ENCODE measurements at places on chromosomes 16 and 17.

- no peak for DNase-seq
These were observed 80.7 kb downstream of the PLD6 start for GRCh38 chr17:17125136-17126084.

DNA sequence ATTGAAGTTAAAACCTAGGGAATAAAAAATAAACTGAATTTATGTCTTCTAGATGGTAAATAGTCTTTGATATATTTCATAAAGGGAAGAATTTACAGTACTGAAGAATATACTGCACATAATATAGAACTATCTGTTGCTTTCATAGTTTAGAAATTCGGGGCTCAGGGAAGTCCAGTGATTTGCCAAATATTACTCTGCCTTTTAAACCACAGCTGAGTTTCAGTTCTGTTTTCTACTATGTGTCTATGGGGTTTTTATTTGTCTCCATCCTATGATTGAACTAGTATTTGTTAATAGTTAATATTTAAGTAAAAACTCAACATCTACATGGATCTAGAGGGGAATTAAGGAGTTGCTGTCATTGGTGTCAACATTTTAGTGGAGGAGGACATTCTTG, 715.0 kb upstream of the CDH8 start:
- no peak for DNase-seq

DNA sequence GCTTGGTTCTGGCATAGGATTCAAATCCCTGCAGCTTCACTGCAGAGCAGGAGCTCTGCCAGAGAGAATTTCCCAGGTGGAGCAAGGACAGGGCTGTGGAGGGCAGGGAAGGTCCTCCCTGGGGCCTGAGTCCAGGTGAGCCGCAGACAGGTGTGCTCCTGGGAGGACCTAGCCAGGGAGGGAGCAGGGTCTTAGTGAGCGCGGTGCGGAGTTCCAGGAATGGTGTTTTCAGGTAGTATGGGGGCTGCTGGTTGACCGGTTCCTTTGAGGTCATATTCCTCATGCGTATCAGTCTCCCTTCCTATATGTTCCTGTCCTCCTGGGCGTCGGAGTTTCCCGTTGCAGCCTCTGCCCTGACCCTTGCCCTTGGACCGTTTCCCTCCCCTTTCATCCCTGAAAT, 813.3 kb downstream of the KCNJ18 start:
- DNase-seq = no peak

GRCh38 chr16:83542491-83542890, 265.3 kb upstream of the HSBP1 start:
- DNase-seq = no peak

DNA sequence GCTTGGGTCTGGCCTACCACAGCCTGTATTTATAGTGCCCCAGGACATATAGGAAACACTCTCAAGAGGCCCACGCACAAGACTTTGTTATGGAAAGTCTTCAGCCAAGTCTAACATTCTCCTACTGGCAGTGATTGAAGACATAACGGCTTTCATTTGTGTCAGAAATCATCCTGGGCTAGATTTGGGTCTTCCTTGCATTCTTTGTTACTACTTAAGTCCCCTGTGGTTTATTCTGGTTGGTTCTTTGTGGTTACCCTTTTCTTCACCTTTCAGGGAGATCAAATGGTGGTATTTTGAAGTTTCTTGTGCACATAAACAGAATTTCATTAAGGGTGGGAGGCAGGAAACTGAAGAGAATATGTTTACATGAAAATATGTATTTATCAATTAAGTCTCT, 37.7 kb downstream of the REXO5 start:
- DNase-seq = no peak

GRCh38 chr17:11081342-11081741, 159.7 kb upstream of the SHISA6 start:
- DNase-seq = no peak

GRCh38 chr17:47218896-47219430, 9.8 kb downstream of the MYL4 start:
- no peak for DNase-seq

GRCh38 chr16:53061701-53062159, 6.9 kb downstream of the CHD9 start:
- DNase-seq = peak; percentile 74

- no peak for DNase-seq
These were observed 49.1 kb downstream of the TNRC6C start for GRCh38 chr17:78007647-78008046.

DNA sequence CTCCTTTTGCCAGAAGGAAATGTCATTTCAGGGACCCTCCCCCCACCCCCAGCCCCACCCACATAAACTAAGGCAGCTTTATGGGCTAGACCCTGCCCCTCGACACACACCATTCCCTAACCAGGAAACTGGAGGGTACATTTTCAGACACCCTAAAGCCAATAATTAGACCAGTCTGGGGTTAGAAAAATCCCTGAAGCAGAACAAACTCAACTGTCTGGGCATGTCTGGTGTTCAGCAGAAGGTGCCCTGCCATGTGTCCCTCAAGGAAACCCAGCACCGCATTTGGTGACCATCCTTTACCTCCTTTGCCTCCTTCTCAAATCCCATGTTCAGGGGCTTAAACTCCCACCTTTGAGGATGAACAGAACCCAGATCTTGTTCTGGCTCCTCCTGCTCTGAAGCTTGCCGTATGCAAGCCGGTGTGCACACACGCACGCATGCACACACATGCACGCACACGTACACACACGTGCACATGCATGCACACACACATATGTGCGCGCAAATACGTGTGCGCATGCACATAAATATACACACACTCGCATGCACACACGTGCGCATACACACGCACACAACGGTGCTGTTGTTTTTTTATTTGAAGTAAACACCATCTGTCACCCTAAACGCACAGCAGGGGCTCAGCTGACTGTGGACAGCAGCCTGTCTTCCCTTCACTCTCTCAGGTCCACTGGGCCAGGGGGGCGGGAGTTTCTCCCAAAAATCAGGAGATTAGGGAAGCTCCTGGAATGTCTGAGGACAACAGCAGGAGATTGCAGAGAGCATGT, 156.8 kb upstream of the TNRC6C start:
- no peak for DNase-seq

- peak; percentile 32 for DNase-seq
These were observed 1.0 kb upstream of the ENDOV start for GRCh38 chr17:80413771-80414507.

DNA sequence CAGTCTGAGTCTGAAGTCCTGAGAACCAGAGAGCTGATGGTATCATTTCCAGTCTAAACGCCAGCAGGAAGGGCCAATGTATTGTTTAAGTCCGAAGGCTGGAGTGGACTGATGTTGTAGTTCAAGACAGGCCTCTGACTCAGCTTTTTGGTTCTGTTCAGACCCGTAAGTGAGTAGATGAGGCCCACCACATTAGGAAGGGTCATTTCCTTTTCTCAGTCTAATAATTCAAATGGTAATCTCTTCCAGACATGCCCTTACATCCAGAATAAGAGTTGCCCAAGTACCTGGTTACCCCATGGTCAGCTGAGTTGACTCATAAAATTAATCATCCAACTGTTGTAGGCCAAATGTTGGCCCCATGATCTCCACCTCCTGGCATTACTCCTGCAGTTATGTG, 442.6 kb upstream of the HSBP1 start:
- DNase-seq = no peak

DNA sequence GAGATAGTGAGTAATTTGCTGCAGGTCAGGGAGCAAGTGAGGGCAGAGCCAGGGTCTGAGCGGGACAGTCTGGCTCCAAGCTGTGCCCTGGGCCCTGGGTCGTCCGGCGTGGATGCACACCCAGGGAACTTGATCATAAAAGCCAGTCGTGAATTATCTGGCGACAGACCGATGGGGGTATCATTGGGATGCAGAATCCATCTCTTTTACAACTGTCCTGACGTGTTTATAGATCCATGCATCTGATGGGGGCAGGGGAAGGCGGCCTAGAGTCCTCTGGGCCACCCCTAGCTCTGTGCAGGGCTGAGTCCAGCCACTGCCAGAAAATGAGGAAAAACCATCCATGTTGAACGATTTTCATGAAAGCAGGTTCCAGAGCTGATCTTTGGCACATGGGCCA, 332.8 kb downstream of the C16orf95 start:
- DNase-seq = no peak

GRCh38 chr16:86466696-86467406, 43.5 kb upstream of the FOXF1 start:
- no peak for DNase-seq

- no peak for DNase-seq
These were observed 216.8 kb upstream of the RPL38 start for GRCh38 chr17:73986641-73987177.

DNA sequence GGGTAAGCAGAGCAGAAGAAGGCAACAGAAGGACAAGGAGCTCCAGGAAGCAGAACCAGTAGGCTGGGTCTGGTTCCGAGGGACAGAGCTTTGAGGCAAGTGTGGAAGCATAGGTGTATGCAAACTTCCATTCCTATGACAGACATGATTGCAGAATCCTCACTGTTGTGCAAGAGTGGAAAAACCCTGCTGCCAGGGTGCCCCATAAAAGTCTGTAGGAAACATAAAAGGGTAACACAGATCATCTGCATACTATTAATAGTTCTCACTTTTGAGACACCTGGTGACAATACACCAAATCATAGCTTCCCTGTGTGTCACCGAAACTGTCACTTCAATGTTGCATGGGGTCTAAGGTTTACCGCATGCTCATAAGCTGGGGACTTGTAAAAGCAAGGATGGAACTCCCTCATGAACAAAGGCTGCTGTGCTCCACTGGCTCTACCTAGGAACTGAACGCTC, 39.7 kb downstream of the ARHGAP17 start:
- no peak for DNase-seq

DNA sequence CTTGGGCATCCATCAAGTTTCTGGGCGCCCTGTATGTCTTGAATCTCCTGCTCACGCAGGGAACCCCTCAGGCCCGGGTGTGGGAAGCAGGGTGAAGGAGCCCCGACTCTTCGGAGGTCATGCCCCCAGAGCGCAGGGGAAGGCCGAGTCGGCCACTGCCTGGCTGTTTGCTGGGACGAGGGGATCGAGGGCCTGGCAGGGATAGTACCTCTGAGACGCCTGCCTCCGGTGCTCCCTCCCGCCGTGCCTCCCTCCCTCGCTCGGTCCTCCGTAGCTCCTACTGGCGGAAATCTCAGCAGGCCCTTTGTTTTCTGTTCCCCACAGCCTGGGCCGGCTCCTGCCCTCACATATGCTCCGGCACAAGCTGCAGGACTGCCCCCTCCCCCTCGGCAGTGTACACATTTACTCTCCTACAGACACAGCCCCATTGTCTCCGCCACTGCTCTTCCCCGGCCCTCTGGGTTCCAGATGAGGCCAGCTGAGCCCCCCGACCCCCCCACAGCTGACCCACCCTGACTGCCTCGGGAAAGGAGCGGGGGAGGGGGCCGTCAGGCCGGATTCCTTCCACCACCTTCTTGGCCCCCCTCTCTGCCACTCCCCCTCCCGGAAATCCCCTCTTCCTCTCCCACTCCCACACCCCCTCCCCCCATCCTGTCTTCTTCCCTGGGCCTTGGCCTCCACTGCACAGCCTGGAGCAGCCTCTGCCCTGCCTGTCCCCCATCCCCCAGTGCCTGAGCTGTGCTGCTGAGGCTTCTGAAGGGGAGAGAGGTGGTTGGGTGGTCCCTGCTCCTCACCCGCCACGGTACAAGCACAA, 1.4 kb downstream of the TRAF4 start:
- peak; percentile 45 for DNase-seq

GRCh38 chr16:68116256-68116867, 31.2 kb downstream of the NFATC3 start:
- DNase-seq = peak; percentile 42

DNA sequence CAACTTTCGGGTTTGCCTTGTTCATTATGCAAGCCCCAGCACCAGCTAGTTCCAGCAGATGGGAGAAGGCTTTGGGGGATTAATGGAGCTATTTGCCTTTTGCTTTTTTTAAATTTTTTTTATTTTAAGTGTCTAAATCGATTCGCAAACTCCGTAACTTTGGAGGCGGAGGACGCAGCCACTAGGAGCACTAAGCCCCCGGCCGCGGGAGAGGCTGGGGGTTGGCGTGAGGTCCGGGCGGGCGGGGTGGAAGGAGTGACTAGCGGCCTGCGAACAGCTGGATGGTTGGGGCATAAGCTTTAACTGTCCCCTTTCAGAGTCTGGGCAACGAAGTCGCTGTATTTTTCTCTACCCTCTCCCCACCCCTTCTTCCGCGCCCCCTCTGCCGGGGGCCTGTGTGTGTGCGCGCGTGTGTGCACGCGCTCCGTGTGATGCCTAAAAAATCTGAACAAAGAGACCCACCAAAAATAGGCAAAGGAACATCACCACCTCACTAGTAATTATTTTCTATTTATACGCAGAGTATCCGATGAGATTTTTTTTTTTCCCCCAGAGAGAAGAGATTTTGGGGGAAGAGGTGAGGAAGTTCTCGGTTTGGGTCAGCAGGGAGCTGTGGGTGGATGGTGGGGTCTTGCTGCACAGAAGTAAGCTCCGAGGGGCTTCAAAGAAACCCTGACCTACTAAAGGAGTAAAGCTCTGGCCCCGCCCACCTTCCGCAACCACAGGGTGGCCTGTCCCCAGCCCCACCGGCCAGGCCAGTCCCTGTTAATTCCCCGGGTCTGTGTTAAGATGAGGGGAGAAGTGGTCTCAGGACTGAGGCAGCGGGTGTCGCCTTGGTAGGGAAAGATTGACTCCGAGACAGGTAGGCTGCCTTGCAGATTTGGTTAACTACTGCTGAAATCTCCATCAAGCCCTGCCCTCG, 2.3 kb downstream of the SHISA9 start:
- no peak for DNase-seq

DNA sequence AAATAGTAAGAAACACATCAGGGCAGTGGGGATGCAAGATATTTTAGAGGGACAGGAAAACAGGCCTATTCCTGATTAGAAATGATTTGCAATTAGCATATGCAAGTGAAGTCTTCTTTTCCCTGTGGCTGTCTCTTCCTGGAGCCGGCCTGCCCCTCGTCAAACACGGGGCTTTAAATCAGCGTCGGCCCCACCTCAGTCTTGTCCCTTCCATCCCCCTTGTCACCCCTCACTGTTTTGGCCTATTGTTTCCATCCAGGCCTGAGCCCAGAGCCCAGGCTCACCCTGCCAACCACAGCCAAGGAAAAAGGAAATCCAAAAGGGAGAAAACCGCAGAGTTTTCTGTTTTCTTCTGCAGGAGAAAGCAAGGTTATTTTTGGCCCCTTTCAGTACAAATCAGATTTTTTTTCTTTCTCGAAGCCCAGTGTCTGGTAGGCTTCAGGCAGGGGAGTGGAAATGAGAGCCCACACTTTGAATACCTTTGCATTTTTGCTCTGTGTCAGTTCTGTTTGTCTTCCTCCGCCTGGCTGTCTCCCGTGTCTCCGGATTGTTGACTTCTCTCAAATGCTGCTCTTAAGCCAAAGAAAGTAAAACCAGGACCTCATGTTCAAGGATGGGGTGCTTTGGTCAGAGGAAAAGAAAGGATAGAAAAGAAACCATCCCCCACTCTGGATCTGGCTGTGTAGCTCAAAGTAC, 399.9 kb upstream of the CDH11 start:
- no peak for DNase-seq

DNA sequence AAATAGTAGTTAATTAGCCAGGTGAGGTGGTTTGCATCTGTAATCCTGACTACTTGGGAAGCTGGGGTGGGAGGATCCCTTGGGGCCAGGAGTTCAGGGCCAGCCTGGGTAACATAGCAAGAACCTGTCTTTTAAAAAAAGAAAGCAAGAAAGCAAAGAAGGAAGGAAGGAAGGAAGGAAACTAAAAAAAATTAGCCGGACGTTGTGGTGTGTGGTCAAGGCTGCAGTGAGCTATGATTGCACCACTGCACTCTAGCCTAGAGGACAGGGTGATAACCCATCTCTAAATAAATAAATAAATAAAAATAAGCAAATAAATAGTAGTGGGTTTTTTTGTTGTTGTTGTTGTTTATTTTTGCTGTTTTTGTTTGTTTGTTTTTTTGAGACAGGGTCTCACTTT, 39.3 kb upstream of the MAP2K6 start:
- no peak for DNase-seq

- DNase-seq = no peak
These were observed 26.3 kb downstream of the METTL22 start for GRCh38 chr16:8647721-8648318.

All from HT-29 (cell line).